H7 (cell line): ENCODE measurements at places on chromosomes 2 and 18. TPM values are rescaled to one million over a fixed set of nuclear protein-coding genes. Genes with fewer than 3 reads are reported as not detected.

- DNase-seq = peak; percentile 9
These were observed 77.6 kb upstream of the RAB6C start for GRCh38 chr2:129901754-129902415.

GRCh38 chr2:121398853-121399252, 113.9 kb upstream of the TFCP2L1 start:
- no peak for DNase-seq

- DNase-seq = no peak
These were observed 233.7 kb upstream of the CXCR4 start for GRCh38 chr2:136351684-136352083.

- peak; percentile 69 for DNase-seq
These were observed 7.6 kb downstream of the POU3F3 start for GRCh38 chr2:104861351-104862057.

- peak; percentile 37 for DNase-seq
These were observed 30.9 kb downstream of the SKA1 start for GRCh38 chr18:50405582-50406271.

DNA sequence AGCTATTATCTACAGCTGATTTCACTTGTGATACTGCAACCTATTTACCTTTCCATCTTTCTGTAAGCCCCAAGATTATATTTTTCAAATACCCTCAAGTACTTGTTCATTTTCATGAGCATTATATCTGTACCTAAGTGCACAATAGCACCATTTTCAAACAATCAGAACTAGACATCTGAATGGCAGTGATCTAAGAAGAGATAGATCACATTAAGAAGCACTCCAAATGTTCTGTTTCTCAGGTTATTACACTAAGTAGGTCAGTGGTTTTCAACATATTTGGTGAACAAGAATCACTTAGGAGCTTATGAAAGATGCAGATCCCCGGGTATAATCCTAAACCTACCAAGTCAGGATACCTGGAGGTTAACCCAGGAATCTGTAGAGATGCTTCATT, 872.7 kb downstream of the DCDC2C start:
- DNase-seq = no peak

GRCh38 chr2:221676566-221677172, 104.6 kb upstream of the EPHA4 start:
- no peak for DNase-seq

DNA sequence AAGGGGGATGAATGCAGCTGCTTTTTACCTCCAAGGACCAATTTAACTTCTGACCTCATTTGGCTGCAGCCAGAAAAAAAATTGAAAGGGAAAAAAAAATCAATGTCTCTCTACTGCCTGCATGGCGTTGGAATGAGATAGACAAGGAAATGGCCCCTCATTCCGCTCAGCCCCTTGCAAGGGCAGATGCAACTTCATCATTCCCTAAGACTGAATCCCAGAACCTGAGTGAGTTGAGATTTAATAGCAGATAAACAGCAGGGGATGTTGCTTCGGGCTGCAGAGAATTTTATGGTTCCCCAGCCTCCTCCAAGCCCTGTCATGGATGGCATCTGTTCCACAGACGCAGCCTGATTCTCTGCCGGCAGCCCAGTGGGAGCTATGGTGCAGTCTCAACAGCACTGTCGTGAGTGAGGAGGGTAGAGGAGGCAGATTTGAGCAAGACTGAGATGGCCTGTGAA, 49.0 kb downstream of the CAPN13 start:
- DNase-seq = no peak

DNA sequence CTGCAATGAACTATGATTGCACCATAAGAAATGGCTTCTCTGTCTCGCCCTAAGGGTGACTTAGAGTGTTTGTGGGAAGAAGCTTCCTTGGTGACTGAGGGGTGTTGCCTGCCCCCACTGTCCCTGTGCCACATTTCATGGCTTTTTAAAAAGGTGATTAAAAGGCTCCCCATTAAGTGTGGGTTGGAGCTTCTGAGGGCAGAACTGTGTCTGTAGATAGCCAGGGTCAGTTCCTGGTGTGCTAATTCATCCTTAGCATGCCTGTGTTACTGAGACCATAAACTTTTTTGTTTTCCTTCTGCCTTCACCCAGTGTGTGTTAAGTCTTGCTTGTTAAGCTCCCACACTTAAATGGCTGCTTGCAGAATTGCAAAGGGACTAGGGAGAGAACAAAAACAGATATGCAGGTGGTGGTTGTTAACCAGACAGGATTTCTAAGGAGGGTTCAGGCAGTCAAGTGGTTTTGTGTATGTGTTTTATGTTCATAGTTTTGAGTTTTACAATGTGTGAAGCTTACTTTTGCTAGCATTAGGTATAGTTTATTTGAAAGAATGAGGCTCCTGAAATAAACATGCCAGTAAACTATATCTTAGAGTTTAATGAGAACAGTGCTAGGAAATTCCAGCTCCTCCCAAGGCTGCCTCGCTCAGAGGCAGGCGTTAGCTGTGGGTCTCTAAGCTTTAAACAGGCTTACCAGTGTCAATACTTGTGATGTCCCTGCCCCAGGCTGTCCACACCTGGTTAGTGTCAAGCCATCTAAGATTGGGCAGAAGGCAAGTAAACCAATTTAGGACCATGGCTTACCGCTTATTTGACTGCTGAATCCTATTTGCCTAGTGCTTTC, 14.5 kb downstream of the CERS6 start:
- DNase-seq = no peak

- DNase-seq = no peak
These were observed 70.2 kb downstream of the SPATS2L start for GRCh38 chr2:200376513-200377354.

CRYGD gene
- total RNA-seq = 5.2 and 5.5 TPM in 2 replicates

VWA3B gene
- total RNA-seq = 1.0 TPM in 1 of 2 replicates, not detected in the other

MYO5B gene
- total RNA-seq = 2.7 and 3.7 TPM in 2 replicates

KCNG2 gene
- total RNA-seq = 0.14 and 0.18 TPM in 2 replicates

ADAM23 gene
- total RNA-seq = 5.8 and 6.1 TPM in 2 replicates

TMEM37 gene
- total RNA-seq = 4.2 and 5.0 TPM in 2 replicates
